ENCODE measurements at places on chromosomes 6 and 20. TPM values are rescaled to one million over a fixed set of nuclear protein-coding genes. Genes with fewer than 3 reads are reported as not detected.

The BTNL2 gene
- polyA plus RNA-seq: 0.28 TPM

The BTBD3 gene
- 38.6 TPM for polyA plus RNA-seq

The PPP2R5D gene
- 47.7 TPM for polyA plus RNA-seq

The SCRT2 gene
- polyA plus RNA-seq: not detected

The PM20D2 gene
- 45.4 TPM for polyA plus RNA-seq

The LBP gene
- polyA plus RNA-seq: not detected

The TREM2 gene
- 8.4 TPM for polyA plus RNA-seq

The PBOV1 gene
- polyA plus RNA-seq: not detected

The NRSN1 gene
- polyA plus RNA-seq: not detected

The BTN1A1 gene
- polyA plus RNA-seq: 0.25 TPM

The TRIM10 gene
- 0.86 TPM for polyA plus RNA-seq

The ACTL10 gene
- 0.46 TPM for polyA plus RNA-seq

The RIMS1 gene
- polyA plus RNA-seq: 0.40 TPM

DNA sequence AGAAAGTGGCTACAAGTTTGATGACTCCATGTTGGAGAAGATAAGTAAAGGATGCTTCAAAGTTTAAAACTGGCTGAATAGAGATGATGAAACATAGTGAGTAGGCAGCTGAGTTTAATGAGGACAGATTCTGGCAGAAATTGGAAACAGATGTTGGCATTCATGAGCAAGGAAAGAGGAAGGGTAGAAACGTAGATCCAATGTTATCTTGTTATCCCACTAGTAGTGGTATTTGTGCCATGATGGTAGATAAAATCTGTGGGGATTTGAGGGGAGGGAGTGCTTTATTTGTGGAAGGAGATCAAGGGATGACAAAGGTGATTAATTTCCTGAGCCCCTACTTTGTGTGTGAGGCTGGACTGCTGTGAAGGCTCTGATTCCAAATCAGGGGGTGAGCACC lies 69.5 kb downstream of the MRAP2 start:
- DNase-seq: no peak

- DNase-seq: peak; percentile 66
Observed at GRCh38 chr20:38248133-38248532, 12.4 kb downstream of the KIAA1755 start.

GRCh38 chr6:137402143-137402680 lies 92.0 kb downstream of the OLIG3 start:
- DNase-seq: no peak

DNA sequence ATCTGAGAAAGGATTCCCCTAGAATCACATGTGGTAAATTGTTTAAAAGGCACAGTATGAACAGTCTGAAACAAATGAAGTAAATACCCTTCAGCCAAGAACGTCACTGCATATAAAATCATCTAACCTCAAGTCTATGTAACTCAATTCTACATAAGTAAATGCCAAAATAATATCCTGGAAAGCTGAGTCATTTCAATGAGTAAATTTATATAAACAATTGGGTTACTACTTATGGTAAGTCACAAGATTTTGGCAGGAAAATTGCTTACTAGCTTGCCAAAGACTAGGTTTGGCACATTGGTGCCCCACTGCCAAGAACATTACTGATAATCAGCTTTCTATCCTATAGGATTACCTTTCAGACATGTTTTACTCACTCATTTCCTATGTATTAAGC lies 8.4 kb downstream of the GMDS start:
- DNase-seq: no peak

DNA sequence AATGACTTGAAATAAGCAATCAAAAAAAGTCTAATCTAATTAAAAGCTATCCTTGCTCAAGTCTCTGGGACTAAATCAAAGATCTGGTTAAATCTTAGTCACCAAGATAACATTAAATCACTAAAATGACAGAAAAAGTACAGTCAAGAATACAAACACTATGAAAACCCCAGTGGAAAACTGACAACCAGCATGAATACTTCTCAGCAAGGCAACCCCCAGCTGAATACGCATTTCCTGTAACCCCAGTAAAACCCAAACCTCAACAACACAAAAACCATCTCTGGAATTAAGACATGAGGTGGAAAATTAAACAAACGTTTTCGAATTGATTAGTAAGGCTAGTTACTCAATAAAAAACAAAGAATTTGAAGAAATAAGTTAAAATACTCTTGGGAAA lies 23.7 kb upstream of the ZC3H12D start:
- DNase-seq: no peak

DNA sequence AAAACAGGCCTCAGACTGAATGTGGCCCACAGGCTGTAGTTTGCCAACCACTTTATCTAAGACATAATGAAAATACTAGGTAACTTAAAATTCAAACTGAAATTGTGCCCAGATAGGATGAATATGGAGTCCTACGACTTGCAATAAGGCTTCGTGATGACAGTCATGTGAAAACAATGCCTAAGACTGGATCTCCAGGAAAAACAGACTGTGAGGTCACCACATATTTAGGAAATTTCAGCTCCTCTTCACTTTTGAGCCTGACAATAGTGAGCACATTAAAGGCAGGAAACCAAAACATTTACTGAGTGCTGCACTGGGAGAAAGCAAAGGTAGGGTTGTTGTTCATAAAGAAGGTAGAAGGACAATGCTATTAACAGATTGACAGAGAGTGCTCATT lies 50.0 kb downstream of the RTN4IP1 start:
- no peak for DNase-seq

GRCh38 chr6:156534594-156534993 lies 242.6 kb upstream of the ARID1B start:
- DNase-seq: no peak

GRCh38 chr6:52157301-52157941 lies 28.8 kb upstream of the IL17A start:
- DNase-seq: no peak

GRCh38 chr6:43972913-43973300 lies 154.3 kb downstream of the MRPL14 start:
- peak; percentile 91 for DNase-seq

GRCh38 chr6:11304946-11305345 lies 72.5 kb upstream of the NEDD9 start:
- no peak for DNase-seq

DNA sequence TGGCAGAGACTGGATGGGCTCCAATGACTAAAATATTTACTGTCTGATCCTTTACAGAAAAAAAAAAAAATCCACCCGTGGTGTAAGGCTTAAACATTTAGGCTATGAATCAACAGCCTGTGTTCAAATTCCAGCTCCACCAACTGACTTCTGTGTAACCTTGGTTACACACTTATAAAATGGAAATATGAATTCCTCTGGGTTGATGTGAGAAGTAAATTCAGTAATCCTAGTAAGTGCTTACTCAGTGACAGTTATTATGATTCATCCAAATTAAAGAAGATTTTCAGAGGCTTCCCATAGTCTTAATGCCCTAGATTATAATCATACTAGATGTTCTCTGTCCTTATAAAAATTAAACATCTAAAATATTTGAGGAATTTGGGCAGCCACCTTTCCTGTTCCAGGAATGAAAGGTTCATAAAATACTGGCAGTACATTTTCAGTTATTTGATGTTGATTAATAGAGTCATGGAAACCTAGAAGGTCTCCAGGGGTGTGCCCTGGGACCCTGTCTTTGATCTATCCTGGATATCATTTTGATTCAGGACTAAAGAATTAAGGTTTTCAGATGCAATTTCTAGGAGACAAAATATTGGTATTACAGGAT lies 180.3 kb upstream of the ZNF217 start:
- DNase-seq: peak; percentile 62

- DNase-seq: no peak
Observed at GRCh38 chr6:53322188-53323029, 26.3 kb downstream of the ELOVL5 start.

DNA sequence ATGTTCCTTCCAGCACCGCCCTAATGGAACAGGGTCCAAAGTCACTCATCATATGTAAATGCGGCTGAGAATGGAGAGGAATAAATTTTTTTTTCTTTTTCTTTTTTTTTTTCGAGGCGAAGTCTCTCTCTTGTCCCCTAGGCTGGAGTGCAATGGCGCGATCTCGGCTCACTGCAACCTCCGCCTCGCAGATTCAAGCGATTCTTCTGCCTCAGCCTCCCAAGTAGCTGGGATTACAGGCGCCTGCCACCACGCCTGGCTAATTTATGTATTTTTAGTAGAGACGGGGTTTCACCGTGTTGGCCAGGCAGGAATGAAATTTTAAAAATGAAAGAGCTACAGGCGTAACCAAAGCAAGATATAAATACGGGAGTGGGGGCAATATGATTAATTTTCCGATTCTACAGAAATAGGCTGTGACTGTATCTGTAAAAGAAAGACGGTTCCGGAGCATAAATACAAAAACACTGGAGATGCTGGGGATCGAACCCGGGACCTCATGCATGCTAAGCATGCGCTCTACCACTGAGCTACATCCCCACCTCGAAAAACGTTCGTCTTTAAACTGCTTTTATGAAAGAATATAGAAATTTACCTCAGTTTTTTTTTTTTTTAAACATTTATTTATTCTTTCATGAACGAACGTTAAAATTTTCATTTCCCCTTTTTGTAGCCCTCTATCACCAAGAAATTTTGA lies 132.2 kb downstream of the GPX5 start:
- peak; percentile 77 for DNase-seq

GRCh38 chr20:57951549-57951948 lies 241.7 kb upstream of the PMEPA1 start:
- no peak for DNase-seq

GRCh38 chr20:43919686-43920403 lies 5.2 kb downstream of the TOX2 start:
- no peak for DNase-seq

GRCh38 chr20:18513208-18513607 lies 5.5 kb downstream of the SEC23B start:
- DNase-seq: no peak

GRCh38 chr6:163779727-163780284 lies 365.3 kb downstream of the QKI start:
- DNase-seq: no peak

- no peak for DNase-seq
Observed at GRCh38 chr6:148765898-148766808, 19.3 kb downstream of the UST start.

DNA sequence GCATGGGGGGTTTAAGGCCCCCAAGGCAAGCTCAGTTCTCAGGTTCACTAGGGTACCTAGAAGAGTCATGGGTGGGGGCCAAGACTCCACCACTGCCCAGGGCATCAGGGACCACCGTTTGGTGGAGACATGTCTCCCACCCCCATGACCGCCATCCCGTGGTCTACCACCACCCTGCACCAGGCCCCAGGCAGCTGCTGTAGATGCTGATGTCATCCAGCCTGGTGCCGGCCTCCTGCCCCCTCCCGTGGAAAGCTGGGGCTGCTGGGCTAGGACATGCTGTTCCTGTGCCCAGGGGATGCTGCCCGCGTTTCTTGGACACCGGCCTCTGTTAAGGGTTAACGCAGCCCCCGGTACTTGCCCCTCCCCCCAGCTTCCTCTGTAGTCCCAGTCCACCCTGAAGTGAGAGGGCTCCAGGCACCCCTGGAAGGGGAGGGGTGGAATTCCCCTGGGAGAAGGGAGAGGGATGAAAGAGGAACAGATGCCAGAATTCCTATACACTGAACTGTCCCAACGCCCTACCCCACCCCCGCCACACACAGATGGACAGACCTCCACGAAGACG lies 587 bp downstream of the IP6K3 start:
- DNase-seq: no peak

DNA sequence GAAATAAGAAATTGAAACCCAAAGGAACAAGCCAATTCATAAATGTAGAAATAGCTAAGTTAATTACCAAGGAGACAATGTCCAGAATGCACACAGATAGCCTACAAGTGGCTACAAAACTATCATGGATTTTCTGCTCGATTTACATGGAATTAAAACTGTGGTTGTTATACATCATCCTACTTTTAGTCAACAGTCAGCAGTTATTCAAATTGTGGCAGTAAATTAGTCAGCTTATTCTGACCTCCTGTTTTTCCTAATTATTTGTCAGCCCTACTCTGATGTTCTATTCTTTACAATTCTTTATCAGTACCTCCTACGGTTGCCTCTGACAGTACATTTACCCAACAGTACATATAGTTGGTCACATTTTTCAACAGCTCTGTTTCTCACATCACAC lies 29.6 kb downstream of the RBL1 start:
- no peak for DNase-seq

DNA sequence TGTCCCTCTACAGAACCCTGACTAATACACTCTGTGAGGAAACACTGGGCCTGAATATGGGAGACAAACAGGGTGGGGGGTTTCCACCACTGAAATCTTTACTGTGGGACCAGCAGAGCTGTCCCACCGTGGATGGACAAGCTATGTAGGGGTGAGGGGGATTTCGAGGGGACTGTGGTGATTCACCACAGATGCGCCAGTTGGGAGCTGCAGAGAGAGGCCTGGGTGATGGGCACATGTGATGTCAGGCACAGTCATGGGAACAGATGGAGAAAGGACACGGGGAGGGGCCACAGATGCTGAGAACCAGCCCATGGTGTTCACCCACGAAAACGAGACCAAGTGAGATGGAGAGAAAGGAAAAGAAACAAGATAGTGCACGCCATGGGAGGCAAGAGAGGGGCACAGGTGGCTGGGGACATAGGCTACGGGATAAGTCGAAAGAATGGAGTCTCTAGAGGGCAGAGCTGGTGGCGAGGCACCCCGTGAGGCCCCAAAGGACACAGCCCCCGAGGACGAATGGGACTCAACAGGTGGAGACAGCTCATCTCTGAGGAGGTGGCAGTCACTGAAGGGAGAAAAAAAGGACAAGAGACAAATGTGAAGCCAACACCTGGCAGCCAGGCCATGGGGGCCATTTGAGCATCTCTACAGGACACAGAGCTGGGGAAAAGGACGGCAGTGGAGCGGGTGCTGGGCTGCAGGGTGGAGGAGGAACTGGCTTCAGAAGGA lies 10.5 kb upstream of the RAMACL start:
- no peak for DNase-seq

GRCh38 chr20:6055981-6056569 lies 2.2 kb upstream of the LRRN4 start:
- no peak for DNase-seq

- no peak for DNase-seq
Observed at GRCh38 chr6:7304821-7305220, 8.2 kb downstream of the SSR1 start.

DNA sequence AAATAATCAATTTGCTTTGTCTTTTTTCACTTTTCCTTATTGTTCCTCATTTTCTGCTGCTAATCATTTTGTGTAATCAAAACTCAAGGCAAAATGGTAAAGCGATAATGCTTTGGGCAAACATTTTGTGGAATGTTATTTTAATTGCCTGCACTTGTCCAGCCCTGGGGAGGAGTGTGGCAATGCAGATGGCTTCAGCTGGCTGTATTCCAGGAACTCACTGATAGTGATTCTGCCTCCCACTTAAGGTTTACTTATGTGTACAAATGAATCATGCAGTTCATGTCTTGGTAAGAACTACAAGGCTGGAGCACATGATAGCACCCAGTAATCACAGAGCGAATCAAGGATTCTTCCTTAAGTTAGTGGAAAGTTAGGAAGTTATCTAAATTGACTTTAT lies 107.8 kb downstream of the COL19A1 start:
- DNase-seq: no peak

DNA sequence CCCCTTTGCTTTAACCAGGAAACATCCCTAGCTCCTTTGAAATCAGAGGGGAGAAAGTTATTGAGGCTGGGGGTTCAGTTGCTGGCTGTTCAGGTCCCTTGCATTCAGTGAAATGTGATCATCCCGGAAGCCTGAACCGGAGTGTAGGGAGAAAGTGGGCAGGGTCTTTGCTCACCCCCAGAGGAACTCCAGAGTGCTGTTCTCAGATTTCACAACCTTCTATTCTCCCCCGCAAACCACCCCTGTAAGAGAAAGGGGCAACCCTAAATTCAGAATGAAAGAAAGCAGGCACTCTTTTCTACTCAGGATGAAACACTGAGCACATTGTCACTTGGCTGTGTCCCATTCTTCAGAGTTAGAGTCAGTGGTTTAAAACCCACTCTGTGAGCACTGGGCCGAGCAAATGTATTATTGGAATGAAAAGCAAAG lies 139.8 kb downstream of the KHDC1L start:
- no peak for DNase-seq
